ENCODE measurements at places on chromosomes 7 and 10.

DNA sequence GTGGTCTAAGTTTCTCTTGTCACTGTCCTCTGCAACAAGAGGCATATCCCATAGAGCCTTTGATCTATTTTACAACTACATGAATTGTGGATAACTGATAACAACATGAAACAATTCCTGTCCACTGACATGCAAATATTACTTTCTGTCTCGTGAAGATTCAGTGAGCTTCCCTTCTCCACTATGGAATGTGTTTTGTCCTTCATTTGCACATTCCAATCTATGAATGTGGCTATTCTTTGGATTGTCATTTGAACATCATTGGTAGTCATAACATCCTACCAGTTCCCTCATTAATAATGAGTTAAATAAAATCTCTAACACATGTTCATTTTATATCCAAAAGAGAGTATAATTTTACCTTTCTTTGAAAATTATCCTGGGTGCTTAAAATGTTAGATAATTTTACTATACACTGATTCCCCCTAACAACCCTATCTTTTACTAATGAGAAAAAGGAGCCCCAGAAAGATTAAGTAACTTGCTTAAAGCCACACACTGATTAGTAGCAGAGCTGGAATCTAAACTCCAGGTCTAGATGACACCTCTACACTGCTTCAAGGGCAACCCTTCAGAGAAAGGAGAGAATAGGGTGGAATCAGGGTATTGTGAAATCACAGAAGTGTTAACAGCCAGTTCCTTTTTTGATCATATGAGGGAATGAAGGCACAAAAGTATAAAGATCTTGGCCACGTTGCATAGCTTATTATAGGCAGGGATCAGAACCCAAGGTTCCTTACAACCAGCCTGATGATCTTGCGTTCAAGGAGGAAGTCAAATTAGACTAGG, 39.1 kb downstream of the PDE1C start:
- no peak for DNase-seq

- DNase-seq = no peak
These were observed 15.8 kb downstream of the IL15RA start for GRCh38 chr10:5961405-5962100.

- no peak for DNase-seq
These were observed 249.6 kb downstream of the ELFN1 start for GRCh38 chr7:1919539-1920265.

DNA sequence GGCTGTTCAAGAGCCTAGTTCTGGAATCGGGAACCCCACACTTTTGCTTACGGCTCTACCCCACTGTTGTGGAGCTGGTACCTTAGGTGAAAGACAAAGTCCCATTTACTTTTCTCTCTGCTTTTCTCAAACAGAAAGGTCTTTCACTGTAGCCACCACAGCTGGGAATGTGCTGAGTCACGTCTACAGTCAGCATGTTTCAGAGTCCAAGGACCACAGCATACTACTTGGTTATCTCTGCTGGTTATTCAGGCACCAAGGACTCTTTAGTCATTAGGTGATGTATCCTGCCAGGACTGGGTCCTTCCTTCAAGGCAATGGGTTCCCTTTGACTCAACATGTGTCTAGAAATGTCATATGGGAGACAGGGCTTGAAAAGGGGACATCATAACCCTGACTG, 266.8 kb upstream of the STEAP1 start:
- DNase-seq = no peak

- no peak for DNase-seq
These were observed 8.1 kb downstream of the GLCCI1 start for GRCh38 chr7:7976677-7977076.

GRCh38 chr7:104895522-104896236, 118.3 kb upstream of the KMT2E start:
- no peak for DNase-seq

DNA sequence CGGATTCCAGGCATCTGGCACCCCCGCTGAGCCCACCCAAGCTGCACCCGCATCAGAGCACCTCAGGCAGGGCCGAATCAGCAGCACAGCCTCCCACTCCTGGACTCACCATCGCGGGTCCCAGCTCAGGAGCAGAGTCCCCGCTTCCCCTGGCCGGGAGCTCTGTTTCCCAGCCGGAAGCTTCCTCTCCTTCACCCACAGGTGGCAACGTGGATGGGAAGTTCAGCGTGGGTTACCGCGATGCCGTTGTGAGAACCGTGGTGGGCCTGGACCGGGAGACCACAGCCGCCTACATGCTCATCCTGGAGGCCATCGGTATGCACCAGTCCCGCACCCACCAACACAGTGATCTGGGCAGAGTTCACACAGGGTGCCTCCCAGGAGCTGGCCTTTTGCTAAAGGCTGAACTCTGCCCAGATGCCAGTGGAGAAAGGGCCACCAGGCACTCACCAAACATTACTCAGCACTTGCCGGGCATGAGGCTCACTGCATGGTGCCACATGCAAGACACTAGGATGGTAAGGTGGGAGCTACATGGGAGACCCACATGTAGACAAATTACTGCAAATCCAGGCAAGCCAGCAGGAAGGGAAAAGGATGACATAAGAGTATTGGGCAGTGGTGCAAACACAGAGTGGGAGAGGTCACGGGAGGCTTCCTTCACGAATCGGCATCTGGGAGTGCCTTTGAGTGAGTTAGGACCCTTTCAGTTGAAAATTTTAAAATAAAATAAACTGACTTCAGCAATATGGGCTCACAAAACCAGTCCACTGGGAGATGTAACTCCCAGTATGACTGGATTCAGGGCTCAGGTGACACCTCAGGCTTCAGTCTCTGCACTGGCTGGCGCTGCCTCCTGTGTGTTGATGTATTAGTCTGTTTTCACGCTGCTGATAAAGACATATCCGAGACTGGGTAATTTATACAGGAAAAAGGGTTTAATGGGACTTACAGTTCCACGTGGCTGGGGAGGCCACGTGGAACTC, 10.4 kb downstream of the C10orf105 start:
- DNase-seq = no peak

DNA sequence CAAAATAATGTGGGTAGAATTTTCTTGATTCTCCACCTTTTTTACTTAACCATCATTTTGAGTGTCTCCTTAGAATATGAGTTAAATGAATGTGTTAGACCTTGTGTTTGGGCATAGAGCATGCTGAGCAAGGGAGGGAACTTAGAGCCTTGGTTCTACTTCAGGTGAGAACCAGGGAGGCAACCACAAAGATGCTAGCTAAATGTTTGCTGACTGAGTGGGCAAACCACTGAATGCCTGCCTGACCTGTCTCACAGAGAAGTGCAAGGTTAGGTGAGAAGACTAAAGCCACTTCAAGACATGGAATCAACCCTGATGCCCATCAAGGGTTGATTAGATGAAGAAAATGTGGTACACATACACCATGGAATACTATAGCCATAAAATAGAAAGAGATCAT, 242.6 kb upstream of the ZNF32 start:
- no peak for DNase-seq

DNA sequence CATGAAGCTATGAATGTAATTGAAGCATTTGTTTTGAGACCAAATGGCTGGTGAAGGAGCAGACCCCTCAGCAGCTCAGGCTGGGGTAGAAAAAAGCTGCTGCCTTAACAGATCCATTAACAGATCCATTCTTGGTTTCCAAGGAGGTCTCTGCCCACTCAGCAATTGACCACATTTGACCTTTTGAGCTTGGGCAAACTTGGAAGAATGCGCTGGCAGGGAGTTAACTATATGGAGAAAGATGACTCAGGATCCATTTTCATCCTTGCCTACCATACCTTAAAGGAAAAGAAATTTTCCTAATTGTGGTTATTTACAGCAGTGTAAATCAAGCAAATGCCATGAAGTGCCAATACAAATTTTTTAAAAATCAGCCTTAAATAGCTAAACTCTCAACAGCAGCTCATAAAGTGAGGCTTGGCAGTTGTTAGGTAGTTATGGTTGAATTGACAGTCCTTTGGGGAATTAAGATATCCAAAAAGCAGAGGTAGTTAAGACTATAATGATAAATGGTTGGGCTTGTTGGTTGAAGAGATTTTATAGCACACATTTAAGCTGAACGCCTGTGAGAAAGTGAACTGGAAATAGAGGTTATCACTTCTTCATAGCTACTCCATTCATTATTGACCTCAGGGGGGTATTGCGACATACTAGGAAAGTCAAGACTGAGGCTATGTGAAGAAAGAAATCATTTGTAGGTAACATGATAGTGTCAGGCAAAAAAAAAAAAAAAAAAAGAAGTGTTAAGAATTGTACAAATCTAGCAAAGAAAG, 83.9 kb downstream of the MKX start:
- DNase-seq = no peak

- DNase-seq = no peak
These were observed 88.9 kb upstream of the ODAD2 start for GRCh38 chr10:28087661-28088351.

GRCh38 chr10:73979141-73979808, 18.6 kb upstream of the VCL start:
- DNase-seq = no peak

DNA sequence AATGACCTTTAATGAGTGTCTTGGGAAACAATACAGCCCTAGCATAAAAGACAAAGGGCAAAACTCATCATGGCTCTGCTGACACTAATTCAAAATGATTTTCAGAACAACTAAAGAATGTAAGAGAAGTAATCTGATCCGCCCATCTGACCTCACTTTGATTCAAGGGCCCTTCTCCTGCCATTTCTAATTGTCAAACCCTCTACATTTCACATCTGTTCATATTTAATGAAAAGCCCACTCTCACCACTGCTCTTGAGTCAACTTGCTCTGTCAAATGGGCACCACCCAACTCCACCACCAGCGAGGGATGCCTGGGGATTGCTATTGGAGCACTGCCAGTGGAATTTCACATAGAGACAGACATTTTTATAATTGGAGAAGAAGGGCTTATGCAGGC, 639.2 kb downstream of the KCNMA1 start:
- no peak for DNase-seq

- no peak for DNase-seq
These were observed 131.4 kb upstream of the MDFIC start for GRCh38 chr7:114790521-114790920.

- no peak for DNase-seq
These were observed 509.9 kb upstream of the GALNT17 start for GRCh38 chr7:70621954-70622600.

GRCh38 chr7:138097064-138097741, 20.9 kb downstream of the AKR1D1 start:
- no peak for DNase-seq

- DNase-seq = no peak
These were observed 503.9 kb downstream of the KIF20B start for GRCh38 chr10:90205340-90205739.

GRCh38 chr10:119078422-119079179, 2.0 kb downstream of the EIF3A start:
- no peak for DNase-seq

DNA sequence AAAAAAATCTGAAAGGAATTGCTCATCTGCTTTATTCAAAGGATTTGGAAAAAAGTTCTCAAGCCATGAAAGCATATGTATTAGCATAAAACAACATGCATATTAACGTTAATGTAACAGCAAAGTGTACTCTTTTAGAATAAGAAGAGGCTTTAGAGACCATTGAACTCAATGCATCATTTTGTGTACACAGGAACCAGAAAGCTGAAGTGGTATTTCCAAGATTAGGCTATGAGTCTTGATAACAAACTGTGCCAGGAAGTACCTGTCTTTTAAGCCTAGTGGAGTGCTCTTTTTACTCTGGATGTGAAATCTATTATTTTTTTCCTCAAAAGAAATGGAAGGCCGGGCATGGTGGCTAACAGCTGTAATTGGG, 164.2 kb downstream of the THSD7A start:
- no peak for DNase-seq

- no peak for DNase-seq
These were observed 28.8 kb downstream of the PFKP start for GRCh38 chr10:3096149-3096548.

GRCh38 chr7:148888300-148888699, 4.2 kb upstream of the EZH2 start:
- no peak for DNase-seq

DNA sequence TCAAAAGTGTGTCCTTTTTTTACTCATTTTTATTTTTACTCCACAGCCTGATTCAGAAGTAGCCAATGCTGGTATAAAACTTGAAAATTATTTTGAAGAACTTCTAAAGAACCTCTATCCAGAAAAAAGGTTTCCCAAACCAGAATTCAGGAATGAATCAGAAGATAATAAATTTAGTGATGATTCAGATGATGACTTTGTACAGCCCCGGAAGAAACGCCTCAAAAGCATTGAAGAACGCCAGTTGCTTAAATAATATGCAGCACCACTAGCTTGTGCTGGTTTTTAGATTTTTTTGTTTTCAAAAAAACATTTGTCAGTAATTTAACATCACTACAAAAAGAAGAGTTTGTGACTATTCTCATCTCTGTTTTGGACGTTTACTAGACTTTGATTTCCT, 116.5 kb downstream of the SVOPL start:
- no peak for DNase-seq

DNA sequence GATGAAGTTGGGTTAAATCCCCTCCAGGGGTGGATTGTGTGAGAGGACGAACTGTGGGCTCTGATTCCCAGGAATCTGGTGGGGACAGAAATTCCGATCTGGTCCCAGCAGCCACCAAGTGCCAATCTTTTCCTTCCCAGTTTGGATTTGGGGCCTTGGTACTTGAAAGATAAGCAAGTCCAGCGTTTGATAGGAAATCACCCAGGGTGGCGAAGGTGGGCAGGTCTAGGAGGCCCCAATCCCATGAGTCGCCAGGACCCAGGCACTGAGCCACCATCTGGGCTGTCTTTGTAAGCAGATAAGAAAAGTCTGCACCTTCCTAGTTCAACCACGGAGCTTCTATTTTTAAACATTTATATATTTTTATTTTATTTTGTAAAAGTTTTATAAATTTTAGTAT, 122.6 kb upstream of the LSM8 start:
- DNase-seq = no peak

- no peak for DNase-seq
These were observed 1159.0 kb downstream of the TYW1 start for GRCh38 chr7:68155676-68156075.

- DNase-seq = no peak
These were observed 254.3 kb upstream of the NPVF start for GRCh38 chr7:25482631-25483030.

DNA sequence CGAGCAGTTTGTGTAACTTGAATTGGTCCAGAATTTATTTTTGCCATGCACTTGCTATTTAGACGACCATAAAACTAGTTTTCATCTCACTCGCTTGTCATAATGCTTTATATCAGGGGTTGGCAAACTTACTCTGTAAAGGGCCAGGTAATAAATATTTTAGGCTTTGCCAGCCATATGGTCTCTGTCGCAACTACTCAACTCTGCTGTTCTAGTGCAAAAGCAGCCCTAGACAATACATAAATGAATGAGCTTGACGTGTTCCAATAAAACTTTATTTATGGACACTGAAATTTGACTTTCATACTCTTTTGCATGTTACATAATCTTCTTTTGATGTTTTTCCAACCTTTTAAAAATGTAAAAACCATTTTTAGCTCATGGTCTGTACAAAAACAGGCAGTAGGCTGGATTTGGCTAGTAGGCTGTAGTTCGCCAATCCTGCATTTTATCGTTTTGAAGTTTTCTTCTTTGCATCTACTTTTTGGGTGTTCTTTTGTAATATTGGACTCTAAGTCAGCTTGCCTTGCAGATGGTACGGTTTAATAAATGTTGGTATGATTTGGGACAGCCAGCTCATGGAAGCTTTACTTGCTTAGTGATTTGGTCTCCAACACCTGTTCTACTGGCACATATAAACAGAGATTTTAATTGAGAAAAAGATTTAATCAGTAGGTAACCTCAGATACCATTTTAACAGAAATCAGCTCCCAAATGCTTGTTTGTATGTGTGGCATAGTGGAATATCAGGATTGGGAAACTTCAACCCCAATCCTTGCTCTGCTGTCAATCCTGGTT, 25.6 kb downstream of the SND1 start:
- no peak for DNase-seq

GRCh38 chr7:128322040-128322643, 21.6 kb downstream of the RBM28 start:
- no peak for DNase-seq

Measured in ascending aorta (tissue), 2 donors.